ENCODE measurements at places on chromosomes 16 and 17.

DNA sequence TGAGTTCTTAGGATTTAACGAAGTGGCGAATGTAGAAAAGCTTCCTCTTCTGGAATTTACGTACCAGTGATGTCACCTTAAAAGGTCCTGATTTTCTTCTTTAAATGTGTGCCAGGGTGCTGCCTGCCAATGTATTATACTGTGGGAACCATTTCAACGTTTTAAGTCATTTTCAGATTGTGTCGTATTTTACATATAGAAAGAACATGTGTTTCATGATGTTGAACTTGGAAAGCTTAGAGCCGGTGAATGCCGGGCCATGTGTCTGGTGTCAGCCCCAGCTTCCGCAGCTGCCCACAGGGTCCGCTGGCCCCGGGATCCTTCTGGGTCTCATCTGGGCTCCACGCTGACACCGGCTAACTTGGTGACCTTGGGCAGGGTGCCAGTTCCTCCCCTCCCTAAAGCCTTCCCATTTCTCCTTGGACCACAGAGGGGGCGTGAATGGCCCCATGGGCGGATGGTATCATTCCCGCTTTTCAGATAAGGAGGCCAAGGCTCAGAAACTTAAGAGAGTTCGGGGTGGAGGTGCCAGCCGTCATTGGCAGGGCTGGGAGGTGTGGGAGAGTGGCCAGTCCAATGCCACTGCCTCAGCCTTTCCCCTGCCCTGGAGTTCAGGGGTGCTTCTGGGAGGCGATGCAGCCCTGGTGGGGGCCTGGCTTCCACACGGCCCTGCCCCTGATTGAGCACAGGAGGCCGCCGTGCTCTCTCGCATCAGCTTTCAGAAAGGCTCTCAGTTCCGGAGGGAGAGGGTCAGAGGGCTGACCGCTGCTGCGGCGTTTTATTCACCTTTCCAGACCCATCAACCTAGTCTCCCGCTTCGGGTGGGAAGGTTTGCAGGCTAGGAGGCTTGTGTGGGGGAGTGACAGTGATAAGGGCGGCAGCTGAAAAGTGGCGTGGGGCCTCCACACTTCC lies 68.8 kb upstream of the CIBAR2 start:
- no peak for DNase-seq

DNA sequence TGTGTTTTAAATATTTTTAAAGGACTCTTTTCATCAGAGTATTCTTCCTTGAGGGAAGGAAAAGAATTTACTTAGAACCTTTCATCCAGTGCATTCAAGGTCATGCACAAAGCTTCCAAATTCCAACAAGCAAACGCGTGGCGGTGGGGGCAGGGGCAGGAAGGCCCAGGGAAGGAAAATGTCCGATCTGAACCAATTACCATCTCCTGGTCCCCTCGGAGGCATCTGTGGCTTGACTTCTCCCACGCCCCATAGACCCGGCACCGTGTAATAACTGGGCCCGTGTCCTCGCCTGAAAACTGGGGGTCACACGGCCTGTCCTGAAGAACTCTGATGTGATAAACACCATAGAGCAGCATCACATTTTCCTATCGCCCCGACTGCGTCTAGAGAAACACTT lies 18.3 kb downstream of the MEAK7 start:
- DNase-seq, result no peak

GRCh38 chr17:67127925-67128324 lies 83.6 kb downstream of the CACNG1 start:
- no peak for DNase-seq

DNA sequence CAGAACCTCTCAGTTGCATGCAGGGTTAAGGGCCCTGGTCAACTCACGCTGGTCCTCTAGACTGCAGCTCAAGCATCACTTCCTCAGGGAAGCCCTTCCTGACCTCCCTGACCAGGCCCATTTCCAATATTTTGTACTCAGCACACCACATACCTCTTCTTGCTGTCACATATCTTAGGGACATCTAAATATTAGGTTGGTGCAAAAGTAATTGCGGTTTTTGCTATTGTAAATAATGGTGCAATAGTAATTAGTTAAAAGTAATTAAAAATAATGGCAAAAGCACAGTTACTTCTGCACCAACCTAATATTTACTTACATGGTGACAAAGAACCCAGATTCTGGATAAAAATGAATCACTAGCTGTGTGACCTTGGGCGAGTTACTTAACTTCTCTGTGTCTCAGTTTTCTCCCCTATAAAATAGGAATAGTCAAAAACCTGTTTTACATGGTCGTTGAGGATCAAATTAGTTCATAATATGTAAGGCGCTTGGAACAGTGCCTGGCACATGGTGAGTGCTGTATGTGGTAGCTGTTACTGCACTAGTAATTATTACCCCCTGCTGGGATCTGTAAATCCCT lies 177.4 kb downstream of the PRKCB start:
- no peak for DNase-seq

All from body of pancreas (tissue), 4 donors.